Kidney epithelial cell (primary cell): ENCODE measurements at places on chromosomes 12 and 14. TPM values are rescaled to one million over a fixed set of nuclear protein-coding genes. Genes with fewer than 3 reads are reported as not detected.

The FAM234B gene
- 4.8 and 5.0 TPM in 2 replicates for total RNA-seq

DNA sequence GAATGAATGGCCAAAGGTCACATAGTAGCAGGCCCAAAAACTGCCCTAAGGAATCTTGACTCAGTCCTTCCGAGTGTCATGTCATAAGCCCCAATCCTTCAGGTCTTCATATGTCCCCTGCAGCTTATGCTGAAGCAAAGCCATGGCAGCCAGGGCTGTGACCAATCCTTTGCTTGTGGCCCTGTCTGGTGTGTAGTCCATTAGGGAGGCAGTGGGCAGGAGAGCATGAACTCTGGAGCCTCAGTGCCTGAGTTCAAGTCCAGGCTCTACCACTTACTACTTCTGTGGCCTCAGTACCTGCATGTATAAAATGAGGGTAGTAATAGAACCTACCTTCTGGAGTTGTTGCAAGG lies 20.3 kb downstream of the PLEKHG3 start:
- no peak for DNase-seq

DNA sequence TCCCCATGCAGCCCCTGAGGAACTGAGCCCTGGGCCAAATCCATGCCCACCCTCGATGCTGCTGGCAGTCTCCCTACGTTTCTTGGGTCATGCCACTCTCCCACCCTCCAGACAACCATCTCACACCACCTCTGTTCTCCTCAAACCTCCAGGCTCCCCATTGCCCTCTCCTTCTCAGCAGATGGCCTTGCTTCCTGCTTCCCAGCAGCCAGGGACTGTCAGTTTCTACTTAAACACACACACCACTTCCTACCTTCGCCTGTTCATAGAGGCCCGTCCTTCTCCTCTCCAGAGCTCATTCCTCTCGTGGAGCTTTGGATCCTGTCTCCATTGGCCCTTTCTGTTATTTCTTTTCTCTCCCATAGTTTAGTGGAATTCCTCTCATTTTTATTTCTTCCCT lies 27.1 kb downstream of the ZNF664 start:
- no peak for DNase-seq

- no peak for DNase-seq
Measured at GRCh38 chr12:40988824-40989223, 199.3 kb upstream of the PDZRN4 start.

- no peak for DNase-seq
Measured at GRCh38 chr12:64270411-64270810, 48.3 kb upstream of the KICS2 start.
